ENCODE measurements at places on chromosomes 11 and 22.

DNA sequence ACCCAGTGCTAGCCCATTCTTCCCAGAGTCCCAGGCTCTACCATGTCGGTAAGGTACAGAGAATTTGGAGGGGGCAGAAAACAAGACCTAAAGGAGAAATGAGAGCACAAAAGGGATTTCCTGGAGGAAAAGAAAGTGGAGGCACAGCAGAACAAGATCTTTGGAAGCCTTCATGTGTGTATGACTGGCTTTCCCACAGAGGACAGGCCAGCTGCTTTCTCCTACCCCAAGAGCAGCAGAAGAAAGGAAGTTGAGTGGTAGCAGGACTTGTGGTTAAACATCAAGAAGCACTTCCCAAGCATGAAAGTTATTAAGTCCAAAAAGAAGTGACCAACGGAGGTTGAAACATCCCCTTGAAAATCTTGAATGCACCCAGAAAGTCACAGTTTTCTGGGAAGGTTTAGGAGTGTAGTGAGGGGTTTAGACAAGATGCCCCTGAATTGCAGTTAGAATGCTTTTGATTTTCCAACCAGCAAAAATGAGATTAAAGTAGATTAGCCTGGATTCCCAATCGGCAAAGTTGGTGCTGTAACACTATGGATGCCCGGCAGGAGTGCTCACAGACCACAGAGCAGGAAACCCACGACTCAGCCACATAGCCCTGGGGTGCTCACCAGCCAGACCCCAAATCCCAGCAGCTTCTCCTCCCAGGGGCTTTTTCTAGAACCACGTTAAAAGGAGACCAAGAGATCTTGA, 608 bp downstream of the TMPRSS13 start:
- peak; percentile 64 for DNase-seq

GRCh38 chr11:19448651-19449050, 207.9 kb upstream of the E2F8 start:
- DNase-seq, result no peak

DNA sequence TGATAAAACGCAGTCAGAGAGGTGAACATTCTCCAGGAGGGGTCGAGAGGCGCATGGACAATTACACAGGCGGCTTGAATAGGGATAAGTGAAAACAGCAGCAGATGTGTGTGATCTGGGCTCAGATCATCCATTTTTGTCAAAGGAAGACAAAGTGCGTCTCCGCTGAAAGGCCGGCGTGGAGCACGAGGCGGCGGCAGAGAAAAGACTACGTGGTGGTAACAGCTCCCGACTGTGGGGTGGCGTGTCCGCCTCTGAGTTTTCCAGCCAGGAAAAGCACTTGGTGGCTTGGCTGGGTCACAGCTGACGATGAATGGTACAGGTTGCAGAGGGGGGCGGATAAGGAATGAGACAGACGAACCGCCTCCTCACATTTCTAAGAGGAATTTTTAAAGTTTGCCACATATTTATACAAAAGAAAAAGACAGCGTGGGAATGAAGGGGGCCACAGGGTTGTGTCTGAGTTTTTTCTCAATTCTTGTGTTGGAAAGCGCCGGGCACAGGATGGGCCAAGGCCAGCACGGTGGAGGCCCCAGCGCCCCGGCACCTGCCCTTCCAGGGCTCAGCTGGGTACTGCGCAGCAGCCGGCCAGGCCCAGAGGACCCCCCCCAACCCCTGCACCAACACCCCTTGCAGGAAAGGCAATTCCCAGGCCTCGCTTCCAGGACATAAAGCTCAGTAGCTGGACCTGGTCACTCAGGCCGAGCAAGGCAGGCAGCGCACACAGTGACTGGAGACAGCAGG, 80.4 kb downstream of the TRMU start:
- DNase-seq, result no peak

DNA sequence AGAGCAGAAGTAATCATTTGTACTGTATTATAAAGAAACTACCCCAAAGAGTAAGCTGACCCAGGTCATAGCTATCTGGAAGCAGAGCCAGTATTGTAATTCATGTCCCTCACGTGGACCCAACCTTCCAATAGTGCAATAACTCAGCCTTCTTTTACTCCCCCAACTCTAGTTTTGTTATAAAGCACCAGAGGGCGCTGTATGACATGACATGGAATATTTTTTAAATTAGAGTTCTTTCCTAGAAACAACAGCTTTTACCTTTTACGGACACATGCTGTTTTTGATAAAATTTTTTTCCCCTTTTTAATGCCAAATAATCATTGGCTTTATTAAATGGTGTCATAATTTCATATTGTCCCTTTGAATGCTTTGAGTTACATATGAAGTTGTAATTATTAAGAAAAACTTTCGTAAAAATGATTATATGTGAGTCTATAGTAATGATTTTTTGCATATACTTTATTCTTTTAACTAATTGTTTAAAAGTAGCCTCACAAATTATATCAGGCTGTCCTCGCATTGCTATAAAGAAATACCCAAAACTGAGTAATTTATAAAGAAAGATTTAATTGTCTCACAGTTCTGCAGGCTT, 76.9 kb downstream of the DKK3 start:
- DNase-seq, result peak; percentile 44

DNA sequence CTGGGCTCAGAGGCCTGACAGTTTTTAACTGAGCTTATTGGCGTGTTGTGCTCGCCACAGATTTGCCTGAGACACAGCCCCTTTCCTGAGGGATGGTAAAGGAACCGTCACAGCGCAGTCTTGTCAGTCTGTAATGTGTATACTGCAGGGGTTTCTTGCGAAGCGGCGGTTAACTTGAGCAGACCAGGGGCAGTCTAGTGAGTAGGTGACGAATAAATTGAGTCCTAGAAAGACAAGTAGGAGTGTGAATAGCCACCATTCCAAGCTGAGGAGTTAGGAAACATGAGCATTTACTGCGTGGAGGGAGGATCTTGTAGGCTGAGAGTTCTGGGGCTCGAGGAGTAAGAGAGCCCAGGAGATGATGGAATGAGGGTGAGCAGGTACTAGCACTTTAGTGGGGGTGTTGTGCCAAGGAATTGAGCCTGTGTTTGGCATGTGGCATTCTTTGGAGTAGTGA, 1.4 kb downstream of the MED15 start:
- no peak for DNase-seq

DNA sequence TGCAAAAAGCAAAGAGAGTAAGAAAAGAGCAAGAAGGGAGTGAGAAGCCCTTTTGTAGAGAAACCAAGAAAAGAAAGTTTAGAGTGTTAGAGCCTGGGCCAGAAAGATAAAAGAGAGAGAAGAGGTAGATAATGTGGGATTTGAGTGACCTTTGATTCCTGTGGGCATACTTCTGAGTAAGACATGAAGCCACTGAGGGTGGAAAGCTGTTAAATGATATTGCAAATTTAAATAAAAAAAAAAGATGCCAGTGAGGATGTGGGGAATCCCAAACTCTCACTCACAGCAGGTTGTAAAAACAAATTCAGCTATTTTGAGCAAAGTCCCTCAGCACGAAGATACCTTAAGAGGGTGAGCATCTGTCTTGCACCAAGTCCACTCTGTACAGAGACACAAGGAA, 59.4 kb upstream of the TOP3B start:
- DNase-seq, result no peak
